ENCODE measurements at places on chromosomes 2 and 18.
A peak's percentile ranks its signal among the peaks of the same experiment; 100 is the strongest.

DNA sequence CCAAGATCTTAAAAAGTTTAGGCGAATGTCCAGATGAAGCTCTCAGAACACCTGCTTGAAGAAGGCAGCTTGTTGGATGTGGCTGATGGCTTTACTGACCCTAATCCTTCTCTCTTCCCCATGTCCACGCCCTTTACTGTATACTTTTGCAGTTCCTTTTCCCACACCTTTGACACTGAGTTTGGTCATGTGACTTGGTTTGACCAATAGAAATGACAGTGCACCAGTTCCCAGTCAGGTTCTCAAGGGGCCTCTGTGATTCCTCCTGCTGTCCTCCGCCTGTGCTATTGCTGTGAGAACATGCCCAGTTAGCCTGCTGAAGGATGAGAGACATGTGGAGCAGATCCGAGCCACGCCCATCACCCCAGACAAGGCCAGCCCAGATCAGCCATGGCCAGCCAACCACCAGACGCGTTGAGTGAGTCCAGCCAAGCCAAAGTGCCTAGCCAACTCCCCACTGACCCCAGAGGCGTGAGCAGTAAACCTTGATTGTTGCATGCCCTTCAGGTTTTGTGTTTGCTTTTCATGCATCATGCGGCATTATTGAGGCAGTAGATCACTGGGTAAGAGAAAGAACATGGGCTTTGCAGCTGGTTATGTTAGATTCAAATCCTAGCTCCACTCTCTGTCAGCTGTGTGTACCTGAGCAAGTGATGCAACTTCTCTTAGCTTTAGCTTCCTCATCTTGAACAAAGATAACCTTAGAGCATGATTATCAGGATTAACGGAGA is 258.0 kb upstream of the SIX2 start:
- DNase-seq: no peak

GRCh38 chr18:57062178-57062577 is 84.7 kb upstream of the BOD1L2 start:
- no peak for DNase-seq

GRCh38 chr18:74264303-74265020 is 27.3 kb downstream of the CYB5A start:
- no peak for DNase-seq

DNA sequence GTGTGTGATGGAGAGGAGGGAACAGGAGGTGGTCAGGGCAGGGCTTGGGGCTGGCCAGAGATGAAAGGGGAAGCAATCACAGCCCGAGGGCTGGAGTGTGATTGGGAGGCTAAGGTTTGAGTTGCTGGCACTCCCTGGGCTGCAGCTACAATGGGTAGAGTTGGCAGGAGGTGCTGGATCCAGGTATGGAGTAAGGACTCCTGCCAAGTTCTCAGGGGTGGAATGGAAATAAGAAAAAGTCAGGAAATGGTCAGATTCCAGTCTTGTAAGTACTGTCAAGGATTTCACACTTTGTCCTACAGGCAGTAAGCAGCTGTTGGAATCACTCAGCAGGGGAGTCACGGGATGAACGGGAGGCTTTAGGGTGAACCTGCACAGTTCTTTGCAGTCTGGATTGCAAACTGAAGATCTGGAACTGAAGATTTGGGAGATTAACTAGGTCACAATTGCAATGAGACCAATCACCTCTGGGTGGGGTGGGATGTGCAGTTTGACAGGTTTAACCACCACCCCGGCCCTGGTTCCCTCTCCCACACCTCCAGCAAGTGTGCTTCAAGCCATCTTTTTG is 10.9 kb upstream of the INPP5D start:
- no peak for DNase-seq

- no peak for DNase-seq
Observed at GRCh38 chr18:69956057-69956456, 8.4 kb upstream of the CD226 start.

GRCh38 chr2:233458826-233459225 is 104.5 kb downstream of the DGKD start:
- no peak for DNase-seq

GRCh38 chr2:2542966-2543611 is 212.0 kb upstream of the MYT1L start:
- no peak for DNase-seq

GRCh38 chr2:79981316-79981715 is 323.2 kb downstream of the LRRTM1 start:
- no peak for DNase-seq

DNA sequence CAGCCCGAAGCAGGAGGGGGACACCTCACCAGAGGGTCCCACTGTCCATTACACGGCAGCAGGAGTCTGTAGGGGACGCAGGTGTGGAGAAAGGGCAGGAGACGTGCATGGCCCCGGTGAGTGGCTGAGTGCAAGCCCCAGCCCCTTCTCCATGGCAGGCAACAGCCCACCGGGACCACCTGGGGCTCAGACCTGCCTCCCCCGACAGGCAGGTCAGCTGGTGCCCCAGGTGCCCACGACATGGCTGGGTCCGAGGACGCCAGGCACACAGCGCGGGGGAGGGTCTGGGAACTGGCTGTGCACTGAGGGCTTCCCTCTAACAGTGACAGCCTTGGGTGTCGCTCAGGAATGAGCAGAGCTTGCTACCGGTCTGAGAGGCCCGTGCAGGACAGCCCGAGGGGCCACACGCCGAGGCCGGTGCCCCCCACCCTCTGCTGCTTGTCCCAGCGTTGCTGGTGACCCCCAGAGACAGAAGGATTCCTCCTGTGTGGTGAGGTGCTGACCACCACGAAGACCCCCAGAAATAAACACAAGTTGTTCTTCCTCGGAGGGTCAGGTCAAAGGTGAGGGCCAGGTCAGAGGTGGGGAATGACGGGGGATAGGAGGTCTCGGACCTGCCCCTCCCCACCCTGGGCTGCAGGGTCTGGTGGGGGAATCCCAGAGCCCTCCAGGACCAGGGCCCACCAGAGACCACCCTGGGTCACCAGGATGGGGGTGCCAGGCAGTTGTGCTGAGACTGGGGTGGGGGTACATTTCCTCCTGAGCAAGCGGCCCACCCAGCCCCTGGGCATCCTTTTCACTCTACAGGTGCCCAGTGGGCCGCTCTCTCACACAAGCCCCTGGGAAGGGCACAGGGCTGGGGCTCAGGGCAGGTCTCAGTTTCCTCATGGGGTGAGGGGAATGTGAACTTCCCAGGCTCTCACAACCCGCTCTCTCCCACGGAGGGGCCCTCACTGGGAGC is 50.6 kb downstream of the SLC66A2 start:
- no peak for DNase-seq

DNA sequence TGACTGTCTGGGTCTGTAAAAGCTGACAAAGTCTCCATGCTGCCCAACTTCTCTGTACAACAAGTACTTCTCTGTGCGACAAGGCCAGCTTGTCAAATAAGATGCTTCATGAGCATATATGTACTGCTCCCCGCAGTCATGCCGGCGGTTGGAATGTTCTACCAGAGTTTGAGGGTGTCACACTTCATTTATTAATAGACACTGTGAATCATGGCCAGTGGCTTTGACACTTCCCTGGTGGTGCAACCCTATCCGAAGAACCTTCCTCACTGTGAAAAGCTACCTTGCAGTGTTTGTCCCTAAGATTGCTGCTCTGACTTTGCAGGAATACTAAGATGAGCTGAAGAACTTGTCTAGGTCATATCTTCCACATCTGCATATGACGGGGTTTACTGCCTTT is 120.9 kb upstream of the NRP2 start:
- no peak for DNase-seq

DNA sequence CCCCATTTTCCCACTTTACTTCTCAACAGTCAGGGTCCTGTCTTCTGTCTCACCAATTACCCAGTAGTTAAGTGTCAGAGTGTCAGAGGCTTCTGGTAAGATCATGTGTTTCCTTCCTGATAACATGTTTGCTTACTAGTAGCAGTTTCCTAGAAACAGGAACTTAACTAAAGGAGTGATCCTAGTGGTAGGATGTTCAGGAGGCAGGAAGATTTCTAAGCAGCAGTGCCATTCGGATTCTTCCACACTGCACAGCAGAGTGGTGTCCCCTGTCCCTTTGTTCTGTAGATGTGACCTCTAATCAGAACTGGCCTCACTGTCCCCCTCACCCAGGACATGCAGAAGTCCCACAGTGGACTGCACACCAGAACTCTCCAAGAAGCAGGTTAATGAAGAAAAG is 221.8 kb upstream of the OSR1 start:
- DNase-seq: no peak

DNA sequence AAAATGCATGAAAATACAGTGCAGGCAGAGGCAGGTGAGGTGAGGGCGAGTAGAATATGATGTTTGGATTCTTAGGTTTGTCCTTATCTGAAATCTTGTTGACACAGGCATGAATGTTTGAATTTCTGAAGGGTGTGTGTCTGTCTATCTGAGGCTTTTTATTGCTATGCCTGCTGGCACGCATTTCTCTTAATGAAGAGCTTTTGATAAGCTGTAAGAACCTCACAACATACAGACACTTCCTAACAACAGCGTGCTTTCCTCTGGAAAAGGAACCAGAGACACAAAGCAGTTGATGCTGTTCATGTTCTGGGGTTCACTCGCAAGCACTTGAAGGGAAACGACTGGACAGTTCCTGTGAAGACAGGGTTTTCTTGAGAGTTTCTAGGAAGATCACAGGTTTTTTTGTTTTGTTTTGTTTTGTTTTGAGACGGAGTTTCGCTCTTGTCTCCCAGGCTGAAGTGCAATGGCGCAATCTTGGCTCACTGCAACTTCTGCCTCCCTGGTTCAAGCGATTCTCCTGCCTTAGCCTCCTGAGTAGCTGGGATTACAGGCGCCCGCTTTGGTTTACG is 33.3 kb upstream of the CABLES1 start:
- no peak for DNase-seq

- DNase-seq: peak; percentile 11
Observed at GRCh38 chr18:62526098-62527025, 3.5 kb downstream of the ZCCHC2 start.

DNA sequence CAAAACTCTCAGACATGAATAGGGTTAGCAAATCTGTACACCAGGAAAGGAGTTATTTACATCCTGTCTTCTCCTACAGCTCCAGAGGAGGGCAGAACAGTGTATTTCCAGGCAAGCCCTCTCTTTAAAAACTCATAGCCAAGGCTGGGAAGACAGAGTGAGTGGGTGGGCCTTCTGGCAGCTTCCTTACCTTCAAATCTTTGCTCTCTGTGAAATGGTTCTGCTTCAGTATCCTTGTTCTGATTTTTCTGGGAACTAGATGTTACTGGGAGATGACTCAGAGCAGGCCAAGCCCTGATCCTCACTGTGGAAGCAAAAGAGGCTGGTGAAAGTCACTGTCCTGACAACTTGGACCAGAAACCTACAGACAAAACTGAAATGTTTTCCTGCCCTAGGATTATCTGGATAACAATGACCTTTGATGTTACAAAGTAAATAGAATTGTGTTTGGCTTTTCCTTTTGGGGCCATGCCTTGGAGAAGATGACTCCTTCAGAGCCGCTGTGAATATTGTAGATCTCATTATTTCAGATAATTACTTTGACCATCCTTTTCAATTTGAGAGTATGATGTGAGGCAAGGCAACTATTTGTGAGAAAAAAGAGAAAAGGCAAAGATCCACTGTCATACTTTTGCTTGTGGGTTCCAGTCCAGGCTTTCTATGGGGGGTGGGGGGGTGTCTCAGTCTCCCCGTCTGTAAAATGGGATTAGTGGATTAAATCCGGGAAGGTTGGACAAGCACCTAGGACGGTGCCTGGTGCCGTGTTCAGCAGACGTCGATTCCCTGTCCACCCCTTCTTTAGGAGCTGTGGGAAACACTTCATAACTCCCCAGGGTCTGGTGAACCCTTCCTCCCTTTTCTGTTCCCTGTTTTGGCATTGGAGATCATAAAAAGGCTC is 644 bp upstream of the QPCT start:
- no peak for DNase-seq

DNA sequence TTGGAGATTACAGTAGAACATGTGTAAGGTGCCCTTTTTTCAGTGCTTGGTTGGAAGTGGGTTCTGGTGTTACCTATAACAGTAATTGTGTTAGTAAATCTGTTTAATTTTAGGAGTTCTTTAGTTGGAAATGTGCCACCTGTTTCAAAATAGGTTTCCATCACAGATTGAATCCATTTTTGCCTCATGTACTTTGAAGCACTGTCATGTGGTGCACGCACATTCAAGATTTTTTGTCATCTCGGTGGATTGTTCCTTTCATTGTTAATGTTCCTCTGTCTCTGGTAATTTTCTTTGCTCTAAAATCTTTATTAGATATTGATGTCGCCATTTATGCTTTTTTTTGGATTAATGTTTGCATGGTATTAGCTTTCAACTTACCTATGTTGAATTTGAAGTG is 1.3 kb downstream of the ATP9B start:
- no peak for DNase-seq

- DNase-seq: no peak
Observed at GRCh38 chr2:232459419-232460035, 3.6 kb downstream of the ALPI start.

DNA sequence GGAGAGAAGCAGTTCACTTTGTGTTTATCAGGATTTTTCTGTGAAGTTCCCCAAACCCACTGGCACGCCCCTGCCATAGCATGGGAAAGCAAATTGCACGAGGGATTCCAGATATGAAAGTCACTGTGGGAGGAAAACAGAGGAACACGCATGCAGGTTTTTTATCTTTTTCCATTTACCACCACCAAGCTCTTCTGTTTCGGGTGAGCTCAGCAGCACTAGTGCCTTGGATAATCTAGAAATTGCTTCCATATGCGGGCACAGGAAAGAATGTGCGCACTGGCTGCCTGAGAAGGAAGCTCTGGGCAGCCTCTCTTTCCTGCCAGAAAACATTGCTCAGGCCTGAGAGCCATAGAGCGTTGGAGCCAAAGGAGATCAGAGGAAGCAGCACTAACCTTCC is 65.9 kb upstream of the WIPF1 start:
- DNase-seq: no peak

- no peak for DNase-seq
Observed at GRCh38 chr2:3113122-3113521, 264.5 kb downstream of the EIPR1 start.

DNA sequence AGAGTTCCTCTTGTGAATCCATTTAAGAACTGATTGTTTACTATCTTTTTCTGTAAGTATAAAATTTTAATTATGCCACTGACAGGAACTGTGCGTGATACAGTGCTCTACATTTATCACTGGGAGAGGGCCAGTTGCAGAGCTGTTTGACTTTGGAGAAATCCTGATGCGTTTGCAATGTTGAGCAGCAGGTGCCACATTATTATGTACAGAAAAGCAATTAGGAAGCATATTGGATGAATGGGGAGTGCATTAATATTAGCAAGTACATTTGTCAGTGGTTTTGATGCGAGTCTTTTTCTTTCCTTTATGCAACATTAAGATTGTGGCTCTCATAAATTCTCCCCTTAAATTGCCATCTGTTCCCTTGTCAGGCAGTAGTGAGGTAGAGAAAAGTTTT is 302.3 kb upstream of the FANCL start:
- no peak for DNase-seq

DNA sequence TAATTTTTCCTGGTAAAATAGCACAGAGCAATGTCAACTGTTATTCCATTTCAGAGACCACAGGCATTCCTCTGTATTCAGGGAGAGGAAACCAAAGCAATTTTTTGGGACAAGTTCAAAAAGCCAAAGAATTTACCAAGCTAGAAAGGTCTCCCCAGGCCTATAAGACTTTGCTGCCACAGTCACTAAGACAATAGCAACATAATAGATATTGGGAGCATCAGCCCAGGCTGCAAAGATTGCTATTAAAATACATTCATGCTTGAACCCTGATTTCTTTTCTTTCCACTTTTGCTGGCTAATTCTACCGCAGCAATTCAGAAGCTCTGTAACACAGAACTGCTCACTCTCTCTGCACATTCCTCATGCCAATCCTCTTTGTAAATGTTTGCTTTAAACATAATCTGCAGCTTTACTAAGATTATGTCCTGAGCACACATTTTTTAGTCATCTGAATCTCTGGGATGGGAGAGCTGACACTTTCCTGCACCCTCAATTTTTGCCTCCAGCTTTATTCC is 76.3 kb downstream of the CLHC1 start:
- DNase-seq: no peak

- DNase-seq: no peak
Observed at GRCh38 chr2:45114221-45114955, 105.1 kb upstream of the SIX2 start.
